HCT116 (cell line): ENCODE measurements at places on chromosomes 5 and 9.

- DNase-seq = no peak
Measured at GRCh38 chr9:136806631-136807201, 1.0 kb upstream of the RABL6 start.

GRCh38 chr5:30638899-30639298 lies 554.6 kb upstream of the CDH6 start:
- no peak for DNase-seq

- DNase-seq = no peak
Measured at GRCh38 chr5:133644000-133644865, 31.9 kb upstream of the FSTL4 start.

- no peak for DNase-seq
Measured at GRCh38 chr9:99118782-99119466, 14.0 kb downstream of the TGFBR1 start.
